ENCODE measurements at places on chromosomes 12 and 14.
A peak's percentile ranks its signal among the peaks of the same experiment; 100 is the strongest.

DNA sequence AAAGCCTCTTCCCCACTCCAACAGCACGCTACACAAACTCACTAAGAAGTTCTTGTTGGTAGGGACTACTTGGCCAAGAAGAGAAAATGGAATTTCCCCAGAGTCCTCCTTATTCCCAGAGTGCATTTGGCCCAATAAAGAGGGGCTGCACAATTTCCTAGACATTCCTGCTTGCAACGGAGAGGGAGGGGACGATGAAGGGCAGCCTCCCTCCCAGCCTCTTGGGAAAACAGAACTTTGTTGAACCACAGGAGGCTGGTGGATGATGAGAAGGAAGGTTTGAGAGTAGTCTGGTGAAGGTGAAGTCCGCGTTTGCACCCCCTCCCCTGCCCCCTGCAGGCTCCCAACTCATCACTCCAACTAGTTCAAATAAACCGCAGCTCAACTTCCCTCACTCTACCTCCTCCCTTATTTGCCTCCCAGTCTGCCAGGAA is 19.1 kb upstream of the TBX3 start:
- H3K27me3 ChIP-seq = peaks cover 46% of the 10 kb centered on the region
- H3K4me1 ChIP-seq = no peaks in the 10 kb centered on the region
- no peak overlapping the region for H3K4me3 ChIP-seq
- H3K36me3 ChIP-seq = no peaks in the 10 kb centered on the region
- H3K27ac ChIP-seq = no peak overlapping the region
- no peak for ATAC-seq

DNA sequence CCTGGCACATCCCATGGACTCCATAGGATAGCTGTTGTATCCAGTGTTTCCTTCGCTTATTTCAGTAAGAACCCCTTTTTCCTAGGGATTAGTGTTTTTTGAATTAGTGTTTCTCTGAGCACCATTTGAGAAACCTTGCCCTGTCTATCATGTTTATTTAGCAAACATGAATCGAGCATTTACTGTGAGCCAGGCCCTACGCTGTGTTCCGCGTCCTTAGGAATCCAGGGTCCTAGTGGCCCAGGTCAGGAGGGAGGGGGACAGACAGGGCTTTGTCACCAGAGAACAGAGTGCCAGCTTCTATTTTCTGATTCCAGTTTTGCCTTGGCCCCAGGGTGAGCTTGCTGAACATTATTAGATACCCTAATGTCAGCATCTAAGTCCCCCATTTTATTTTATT is 2.5 kb downstream of the TEAD4 start:
- no peak for ATAC-seq
- peaks cover 50% of the 10 kb centered on the region for H3K27me3 ChIP-seq
- no peak overlapping the region for H3K27ac ChIP-seq
- H3K36me3 ChIP-seq = no peaks in the 10 kb centered on the region
- no peak overlapping the region for H3K4me3 ChIP-seq
- peaks cover 8% of the 10 kb centered on the region for H3K4me1 ChIP-seq

GRCh38 chr12:990661-991349 is at the start of gene ERC1:
TSS of gene ERC1 (plus strand) at chr12:991223. CDS start at chr12:1027904, 36,681 bp downstream.
- H3K27ac ChIP-seq = peak within 1 kb of the TSS; percentile 94
- no peaks in the 10 kb centered on the region for H3K27me3 ChIP-seq
- H3K4me1 ChIP-seq = peaks cover 17% of the 10 kb centered on the region
- ATAC-seq = peak; percentile 92
- H3K4me3 ChIP-seq = peak within 1 kb of the TSS; percentile 94

DNA sequence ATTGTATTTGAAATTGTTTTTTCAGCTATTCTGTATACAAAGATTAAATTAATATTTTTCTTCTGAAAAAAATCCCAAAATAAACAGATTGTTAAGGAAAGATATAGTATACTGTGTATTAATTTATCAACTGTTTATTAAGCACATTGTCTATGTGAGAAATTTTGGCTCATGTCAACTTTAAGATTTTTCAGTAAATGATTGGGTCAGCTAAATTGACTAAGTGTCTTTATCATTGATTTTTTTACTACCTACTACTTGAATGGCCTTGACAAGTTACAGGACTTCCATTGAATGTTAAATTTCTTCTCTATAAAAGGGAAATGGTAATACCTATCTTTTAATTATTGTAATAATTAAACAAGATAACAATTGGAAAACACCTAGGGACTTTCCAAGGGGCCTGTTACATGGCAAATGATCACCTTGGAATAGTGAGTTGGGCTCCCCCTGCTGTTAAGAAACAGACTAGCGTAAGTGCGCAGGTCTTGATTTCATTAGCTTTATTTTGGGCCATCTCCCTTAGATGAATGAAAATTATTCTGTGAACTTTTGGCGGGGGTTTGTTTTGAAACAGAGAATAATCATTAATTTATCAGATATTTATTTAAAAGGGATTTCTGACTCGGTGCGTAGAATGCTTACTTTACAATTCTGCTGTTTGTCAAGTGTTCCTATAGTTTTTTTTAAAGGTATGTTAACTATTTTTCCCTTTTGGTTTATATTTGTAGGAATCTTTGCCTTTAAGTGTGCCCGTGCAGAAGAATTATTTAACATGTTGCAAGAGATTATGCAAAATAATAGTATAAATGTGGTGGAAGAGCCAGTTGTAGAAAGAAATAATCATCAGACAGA is 14.5 kb upstream of the CCT2 start:
- peaks cover 5% of the 10 kb centered on the region for H3K4me1 ChIP-seq
- no peaks in the 10 kb centered on the region for H3K27me3 ChIP-seq
- H3K4me3 ChIP-seq = no peak overlapping the region
- peak overlapping the region; percentile 58 for H3K27ac ChIP-seq
- peaks cover 73% of the 10 kb centered on the region for H3K36me3 ChIP-seq

DNA sequence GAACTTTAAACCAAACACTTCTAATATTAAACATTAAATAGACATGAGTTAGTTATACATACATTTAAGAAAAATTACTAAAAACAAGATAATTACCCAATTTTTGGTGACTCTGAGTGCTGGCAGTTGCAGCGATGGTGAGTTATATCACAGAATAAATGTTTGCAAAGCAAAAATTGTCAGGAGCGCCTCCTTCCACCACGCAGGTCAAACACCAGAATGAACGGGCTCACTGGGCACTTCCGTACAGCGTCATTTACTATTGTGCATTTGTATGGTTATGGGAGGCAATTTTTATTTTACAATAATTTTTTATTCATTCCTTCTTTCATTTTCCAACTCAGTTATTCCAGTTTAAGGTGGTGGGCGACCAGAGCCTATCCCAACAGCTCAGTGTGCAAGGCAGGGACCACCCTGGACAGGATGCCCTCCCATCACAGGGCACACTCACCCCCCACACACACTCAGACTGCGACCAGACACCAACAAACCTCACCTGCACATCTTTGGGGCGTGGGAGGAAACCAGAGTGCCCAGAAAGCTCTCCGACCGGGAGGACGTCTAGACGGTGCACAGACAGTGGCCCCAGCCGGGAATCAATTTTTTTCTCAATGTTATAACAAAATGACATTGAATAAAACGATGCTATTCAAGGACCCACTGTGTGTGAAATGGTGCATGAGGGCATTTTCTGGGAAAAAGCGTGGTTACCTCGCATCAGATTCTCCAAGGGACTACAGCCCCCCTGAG is 67.2 kb downstream of the TESC start:
- peaks cover 12% of the 10 kb centered on the region for H3K36me3 ChIP-seq
- H3K27me3 ChIP-seq = no peaks in the 10 kb centered on the region
- H3K4me1 ChIP-seq = no peaks in the 10 kb centered on the region
- no peak overlapping the region for H3K27ac ChIP-seq

GRCh38 chr12:3294481-3294911 is 196.5 kb upstream of the PRMT8 start:
- no peak for ATAC-seq
- peaks cover 5% of the 10 kb centered on the region for H3K27me3 ChIP-seq
- H3K4me3 ChIP-seq = no peak overlapping the region
- no peak overlapping the region for H3K27ac ChIP-seq

DNA sequence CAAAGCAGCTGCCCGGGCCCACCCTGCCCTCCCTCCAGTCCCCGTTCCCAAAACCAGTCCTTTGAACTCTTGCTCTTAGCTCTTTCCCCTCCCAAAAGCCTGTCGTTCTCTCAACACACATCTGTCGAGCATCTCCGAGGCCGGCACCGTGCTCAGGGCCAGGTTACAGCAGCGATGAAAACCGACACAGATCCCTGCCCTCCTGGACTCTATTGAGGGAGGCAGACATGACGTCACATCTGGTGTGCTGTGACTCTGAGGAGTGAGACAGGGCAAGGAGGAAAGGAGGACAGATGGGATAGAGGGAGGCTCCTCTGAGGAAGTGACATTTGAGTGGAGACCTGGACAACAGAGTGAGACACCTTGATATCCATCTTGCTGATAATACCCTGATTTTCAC is 34.6 kb upstream of the PWP1 start:
- ATAC-seq = no peak
- H3K4me3 ChIP-seq = no peak overlapping the region
- no peaks in the 10 kb centered on the region for H3K4me1 ChIP-seq
- H3K27me3 ChIP-seq = no peaks in the 10 kb centered on the region
